AG20443 (cell line): ENCODE measurements at places on chromosomes 16 and 17.

DNA sequence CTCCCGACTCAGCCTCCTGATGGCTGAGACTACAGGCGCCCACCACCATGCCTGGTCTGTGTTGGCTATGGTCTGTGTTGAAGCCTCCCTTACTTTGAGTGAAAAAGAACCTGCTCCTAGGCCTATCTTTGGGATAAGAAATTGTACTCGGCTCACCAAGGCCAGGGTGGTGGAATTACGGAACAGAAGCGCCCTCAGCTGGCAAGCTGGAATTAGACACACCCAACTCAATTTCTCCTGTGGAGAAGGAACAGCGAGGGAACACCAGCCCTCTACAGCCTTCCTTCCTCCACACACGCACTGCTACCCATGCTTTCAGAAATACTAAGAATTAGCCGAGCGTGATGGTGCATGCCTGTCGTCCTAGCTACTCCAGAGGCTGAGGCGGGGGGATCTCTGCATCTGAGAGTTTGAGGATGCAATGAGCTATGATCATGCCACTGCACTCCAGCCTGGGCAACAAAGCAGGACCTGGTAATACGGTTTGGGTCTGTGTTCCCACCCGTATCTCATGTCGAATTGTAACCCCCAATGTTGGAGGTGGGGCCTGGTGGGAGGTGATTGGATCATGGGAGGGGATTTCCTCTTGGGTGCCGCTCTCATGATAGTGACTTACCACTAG lies 40.1 kb upstream of the RBBP6 start:
- peak; percentile 67 for DNase-seq

- no peak for DNase-seq
Observed at GRCh38 chr17:55040611-55041010, 72.0 kb downstream of the STXBP4 start.

GRCh38 chr16:86002178-86002900 lies 103.4 kb downstream of the IRF8 start:
- no peak for DNase-seq

GRCh38 chr16:19745286-19746010 lies 27.4 kb downstream of the IQCK start:
- peak; percentile 63 for DNase-seq

DNA sequence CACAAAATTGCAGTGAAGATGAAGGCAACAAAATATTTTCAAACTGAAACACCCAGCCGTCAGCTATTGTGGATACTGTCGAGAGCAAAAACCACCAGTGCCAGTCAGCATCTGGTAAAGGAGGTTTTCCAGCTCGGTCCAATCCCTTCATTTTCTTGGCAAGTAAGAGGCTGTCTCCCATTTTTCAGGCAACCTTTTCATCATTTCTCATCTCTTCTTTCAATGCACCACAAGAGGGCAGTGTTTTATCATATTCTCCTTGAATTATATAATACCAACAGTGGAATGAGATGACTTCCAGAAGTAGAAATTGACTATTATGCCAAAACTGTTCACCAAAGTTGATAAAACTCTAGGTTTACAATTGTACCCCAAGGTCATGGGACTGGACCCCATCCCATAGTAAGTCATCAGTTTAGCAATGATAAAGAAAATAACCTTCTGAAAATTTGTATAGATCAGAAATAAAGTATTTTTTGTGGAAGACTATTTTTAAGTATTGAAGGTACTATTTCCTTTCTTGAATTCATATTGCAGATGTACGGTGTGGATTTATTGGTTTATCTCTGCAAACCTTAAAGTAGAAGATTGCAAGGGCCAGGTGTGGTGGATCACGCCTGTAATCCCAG lies 16.8 kb downstream of the NQO1 start:
- DNase-seq: peak; percentile 67

- DNase-seq: no peak
Observed at GRCh38 chr16:52501746-52502145, 45.2 kb downstream of the TOX3 start.

DNA sequence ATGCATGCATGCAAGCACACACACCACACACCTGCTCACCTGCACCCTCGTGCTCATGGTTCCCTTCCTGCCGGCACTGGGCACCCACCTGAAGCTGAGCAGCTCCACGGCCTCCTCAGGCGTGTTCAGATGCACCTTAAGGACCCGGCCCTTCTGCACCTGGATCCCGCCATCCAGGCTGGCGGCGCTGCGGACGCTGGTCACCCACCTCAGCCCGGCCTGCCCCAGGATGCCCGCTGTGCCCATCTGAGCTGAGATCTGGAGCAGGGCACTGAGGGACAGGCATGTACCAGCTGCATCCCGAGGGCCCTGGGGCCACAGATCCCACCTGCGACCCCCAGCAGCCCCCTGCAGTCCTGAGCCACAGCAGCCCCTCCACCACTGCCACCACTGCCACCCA lies 110.0 kb downstream of the LITAF start:
- no peak for DNase-seq

DNA sequence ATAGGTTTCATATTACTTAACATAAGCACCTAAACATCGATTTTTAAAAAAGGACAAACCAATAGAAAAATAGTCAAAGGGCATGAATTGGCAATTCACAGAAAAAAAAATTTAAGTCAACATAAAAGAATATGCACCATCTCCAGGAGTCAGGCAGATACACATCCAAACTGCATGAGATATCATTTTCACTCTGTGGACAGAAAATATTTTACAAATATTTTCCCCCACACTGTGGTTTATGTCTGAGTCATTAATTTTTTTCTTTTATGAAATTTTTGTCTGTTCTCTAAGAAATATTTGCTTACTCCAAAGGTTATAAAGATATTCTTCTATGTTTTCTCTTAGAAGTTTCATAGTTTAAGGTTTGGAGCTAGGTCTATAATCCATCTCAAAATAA lies 74.4 kb upstream of the DNAH17 start:
- DNase-seq: no peak

- no peak for DNase-seq
Observed at GRCh38 chr16:57800200-57801097, 1.8 kb downstream of the KIFC3 start.

DNA sequence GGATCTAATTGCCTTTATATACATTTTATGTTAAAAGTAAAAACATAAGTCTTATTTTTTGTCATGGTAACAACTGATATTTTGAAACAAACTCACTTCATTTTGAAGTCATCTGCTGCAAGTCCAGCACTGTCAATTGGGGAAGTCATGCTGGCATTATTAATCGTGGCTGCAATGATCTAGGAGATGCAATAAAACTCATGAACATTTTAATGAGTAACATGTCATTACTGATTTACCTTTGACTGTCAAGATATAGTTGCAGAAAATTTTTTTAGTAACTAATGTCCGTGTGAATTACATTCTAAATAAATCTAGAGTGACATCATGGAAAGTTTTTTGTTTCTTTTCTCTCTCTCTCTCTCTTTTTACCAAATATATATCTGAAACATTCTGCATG lies 17.3 kb upstream of the KRT24 start:
- no peak for DNase-seq

GRCh38 chr16:26382586-26382985 lies 684.1 kb upstream of the C16orf82 start:
- no peak for DNase-seq

- peak; percentile 39 for DNase-seq
Observed at GRCh38 chr16:24255456-24256371, at the start of gene CACNG3. Gene CACNG3, plus strand, starts transcription at chr16:24256335. Its CDS starts 420 bp downstream, at chr16:24256755.

DNA sequence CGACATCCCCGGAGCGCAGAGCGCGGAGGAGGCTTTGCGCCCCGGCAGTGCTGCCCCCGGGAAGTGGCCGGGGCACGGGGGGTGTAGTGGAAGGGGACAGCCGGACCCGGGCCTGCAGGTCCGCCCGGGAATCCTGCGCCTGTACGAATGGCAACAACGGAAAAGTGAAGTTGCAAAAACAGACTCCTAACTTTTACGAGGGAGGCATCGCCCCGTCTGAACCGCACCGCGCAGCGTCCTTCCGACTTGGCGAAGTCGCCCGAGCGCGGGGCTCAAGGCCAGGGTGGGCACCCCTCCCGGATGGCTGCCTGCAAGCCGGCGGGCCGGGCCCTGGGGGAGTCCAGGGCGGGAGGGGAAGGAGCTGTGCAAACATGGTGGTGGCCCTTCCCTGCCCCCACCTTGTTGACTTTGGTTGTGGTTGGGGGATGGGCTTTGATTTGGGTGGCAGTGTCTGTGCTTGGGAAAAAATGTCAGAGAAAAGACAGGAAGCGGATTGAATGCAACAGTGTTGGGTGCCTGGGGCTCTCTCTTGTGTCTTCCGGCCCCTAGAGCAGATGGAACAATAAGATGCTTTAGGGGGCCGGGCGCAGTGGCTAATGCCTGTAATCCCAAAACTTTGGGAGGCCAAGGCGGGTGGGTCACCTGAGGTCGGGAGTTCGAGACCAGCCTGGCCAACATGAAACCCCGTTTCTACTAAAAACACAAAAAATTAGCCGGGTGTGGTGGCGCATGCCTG lies 675 bp downstream of the RNF213 start:
- DNase-seq: peak; percentile 45

DNA sequence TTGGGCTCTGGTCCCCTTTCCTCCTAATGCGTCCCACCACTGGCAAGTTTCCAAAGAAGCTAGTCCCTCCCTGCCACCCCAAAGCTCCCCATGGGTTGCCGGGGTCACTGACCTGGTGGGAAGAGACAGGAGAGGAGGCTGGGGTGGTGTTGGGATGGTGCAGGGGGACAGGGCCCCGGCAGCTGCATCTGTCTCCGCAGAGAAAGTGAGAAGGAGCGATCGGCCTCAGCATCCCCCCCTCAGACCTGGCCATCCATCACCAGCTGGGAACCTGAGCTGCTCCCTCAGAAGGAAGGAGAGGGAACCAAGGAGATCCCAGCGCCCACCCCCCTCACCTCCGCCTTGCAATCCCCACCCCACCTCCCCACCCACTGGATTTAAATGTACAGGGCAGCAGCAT lies 3.3 kb downstream of the ETV4 start:
- no peak for DNase-seq

GRCh38 chr17:4304417-4305027 lies 40.7 kb upstream of the ANKFY1 start:
- peak; percentile 63 for DNase-seq

GRCh38 chr16:60137891-60138290 lies 1403.8 kb upstream of the GOT2 start:
- DNase-seq: no peak

GRCh38 chr17:50947782-50948543 lies 81.8 kb upstream of the TOB1 start:
- no peak for DNase-seq

DNA sequence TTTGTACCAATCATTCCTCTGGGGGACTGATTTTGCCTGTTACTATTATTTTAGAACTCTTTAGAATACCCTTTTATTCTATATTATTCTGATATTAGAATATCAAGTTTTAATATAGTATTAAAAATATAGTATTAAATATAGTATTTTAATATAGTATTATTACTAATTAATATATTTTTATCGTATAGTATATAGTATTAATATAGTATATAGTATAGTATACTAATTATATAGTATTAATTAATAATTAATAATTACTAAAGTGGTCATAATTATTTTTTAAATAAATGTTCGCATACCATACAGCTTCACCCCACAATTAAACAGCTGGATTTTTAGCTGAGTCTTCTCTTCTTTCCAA lies 73.3 kb downstream of the GNAO1 start:
- no peak for DNase-seq

- no peak for DNase-seq
Observed at GRCh38 chr17:40951011-40951622, 13.7 kb upstream of the KRT23 start.

DNA sequence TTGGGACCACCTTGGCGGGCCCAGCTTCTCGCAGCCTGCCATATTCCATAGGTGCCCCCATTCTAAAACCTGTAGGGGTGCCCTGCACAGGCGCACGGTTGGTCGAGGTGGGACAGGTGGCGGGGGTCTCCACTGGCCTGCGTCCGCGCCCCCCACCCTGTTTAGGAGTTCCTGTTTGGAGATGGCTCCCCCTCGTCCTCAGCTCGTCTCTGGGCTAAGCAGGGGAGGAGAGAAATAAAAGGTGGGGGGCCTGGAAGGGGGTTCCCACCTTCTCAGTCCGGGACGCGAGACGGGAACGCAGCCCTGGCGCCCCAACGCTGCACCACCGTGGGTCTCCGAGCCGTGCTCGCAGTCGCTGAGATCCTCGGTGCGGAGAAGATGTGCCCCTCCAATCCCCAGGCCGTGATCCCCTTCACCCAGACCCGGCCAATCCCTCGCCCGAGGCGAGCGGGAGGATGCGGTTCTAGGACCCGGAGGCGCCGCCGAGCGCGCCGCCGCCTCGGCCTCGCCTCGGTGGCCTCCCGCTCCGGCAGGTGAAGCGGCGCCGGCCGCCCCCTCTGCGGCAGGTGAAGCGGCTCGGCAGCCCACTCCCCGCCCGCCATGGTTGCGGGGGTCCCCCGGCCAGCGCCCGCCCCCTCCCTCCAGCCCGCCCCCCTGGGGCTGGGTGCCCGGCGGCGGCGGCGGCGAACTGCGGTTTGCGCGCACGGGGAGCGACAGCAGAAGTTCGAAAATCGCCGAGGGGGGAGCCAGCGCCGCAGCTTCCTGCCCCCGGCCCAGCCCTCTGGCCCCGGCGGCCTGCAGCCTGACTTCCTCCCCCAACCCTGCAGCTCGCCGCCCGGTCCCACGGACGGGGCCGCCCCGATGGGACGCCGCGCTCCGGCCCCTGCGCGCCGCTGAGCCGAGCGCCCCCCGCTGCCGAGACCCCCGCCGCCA lies at the start of gene FMNL1:
TSS of gene FMNL1 (plus strand) at position 805 of the 933 bp plus-strand sequence. CDS start 240 bp downstream, outside the sequence.
- peak; percentile 56 for DNase-seq

GRCh38 chr16:11283820-11284248 lies 2.7 kb upstream of the PRM1 start:
- no peak for DNase-seq

DNA sequence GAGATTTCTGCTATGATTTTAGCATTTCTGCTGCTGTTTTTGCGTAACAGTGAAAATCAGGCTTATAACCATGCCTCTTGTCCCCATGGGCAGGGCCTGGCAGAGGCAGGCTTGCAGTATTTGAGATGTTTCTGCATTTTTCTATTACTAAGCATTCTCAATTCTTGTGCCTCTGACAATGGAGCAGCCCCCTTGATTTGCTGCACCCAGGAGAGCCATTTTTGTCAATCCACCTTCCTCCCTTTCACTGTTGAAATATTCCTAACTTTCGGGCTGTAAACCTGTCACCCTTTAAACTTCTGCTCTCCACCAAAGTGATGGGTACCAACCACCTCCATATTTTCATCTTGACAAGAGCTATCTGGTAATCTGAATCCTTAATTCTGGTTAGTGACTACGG lies 178.1 kb downstream of the CNTNAP4 start:
- no peak for DNase-seq

DNA sequence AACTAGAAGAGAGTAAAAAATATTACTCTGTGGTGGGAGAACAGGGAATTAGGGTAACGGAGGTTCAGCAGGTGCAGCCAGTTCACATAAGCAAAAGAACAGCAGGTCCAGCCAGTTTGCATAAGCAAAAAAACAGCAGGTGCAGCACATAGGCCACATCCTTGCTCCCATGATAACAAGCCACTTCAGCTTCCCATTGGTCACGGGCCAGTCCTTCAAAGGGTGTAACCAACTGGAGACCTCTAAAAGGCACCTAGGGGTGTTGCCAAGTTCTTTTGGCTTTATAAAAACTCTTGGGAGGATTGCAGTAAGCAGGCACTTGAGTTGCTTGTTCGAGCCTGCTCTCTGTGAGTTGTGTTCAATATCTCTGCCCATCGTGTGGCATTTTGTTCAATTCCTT lies 488.1 kb downstream of the XYLT1 start:
- no peak for DNase-seq
